NCI-H2029 treated with DMSO at 0.1 percent for 48 hours (cell line): ENCODE measurements at places on chromosomes 16 and 17.

GRCh38 chr17:44223541-44224071, 4.1 kb upstream of the UBTF start:
- no peak for DNase-seq

DNA sequence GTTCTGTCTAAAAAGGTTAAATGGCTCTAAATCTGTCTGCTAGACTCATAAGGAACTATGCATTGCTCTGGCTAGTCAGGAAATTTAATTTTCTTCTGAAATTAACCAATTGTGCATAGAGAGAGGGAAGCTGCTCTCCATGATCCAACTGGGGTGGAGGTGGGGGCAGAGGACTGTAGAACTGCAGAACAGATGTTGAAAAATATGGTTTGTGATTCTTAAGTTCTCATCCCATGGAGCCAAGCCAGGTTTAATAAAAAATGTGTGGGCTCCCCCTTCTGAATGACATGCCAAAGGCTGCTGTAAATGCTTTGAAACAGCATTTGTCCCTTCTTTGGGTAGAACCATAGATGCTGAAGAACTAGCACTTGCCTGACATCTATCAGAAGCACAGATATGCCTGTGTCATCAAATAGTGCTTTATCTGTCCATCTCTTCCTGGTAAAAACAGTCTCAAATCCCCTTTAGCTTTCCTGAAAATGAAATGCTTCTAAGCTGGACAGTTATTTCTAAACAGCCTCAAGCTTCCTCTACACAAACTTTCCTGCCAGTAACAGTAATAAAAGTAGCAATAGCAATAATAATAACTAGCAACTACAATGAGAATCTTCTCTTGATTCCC, 221.4 kb downstream of the CDH8 start:
- no peak for DNase-seq

DNA sequence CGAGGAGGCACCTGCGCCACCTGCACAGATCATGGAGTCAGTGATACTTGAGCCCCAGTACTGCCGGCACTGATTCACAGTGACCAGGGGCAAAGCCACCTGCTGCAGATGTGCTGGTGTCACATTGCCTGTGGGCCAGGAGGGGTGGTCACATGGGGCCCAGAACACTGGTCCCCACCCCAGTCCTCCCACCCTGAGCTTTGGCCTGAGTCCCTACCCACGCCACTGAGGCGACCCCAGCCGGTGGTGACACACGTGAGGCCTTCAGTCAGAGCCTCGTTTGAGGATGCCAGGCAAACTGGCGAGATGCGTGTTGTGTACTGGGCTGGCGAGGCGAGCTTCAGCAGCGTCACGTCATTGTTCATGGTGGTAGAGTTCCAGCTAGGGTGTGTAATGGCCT, 1.5 kb downstream of the CTRL start:
- DNase-seq: no peak

DNA sequence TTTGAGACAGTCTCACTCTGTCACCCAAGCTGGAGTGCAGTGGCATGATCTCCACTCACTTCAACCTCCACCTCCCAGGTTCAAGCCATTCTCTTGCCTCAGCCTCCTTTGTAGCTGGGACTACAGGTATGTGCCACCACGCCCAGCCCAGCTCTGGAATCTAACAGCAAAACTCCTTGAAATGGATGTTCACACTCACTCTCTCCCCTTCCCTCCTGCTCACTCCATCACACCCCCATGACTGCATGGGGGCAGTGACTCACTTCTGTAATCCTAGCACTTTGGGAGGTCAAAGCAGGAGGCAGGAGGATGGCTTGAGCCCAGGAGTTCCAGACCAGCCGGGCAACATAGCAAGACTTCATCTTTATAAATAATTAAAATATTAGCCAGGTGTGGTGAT, 11.1 kb upstream of the TFAP4 start:
- no peak for DNase-seq

DNA sequence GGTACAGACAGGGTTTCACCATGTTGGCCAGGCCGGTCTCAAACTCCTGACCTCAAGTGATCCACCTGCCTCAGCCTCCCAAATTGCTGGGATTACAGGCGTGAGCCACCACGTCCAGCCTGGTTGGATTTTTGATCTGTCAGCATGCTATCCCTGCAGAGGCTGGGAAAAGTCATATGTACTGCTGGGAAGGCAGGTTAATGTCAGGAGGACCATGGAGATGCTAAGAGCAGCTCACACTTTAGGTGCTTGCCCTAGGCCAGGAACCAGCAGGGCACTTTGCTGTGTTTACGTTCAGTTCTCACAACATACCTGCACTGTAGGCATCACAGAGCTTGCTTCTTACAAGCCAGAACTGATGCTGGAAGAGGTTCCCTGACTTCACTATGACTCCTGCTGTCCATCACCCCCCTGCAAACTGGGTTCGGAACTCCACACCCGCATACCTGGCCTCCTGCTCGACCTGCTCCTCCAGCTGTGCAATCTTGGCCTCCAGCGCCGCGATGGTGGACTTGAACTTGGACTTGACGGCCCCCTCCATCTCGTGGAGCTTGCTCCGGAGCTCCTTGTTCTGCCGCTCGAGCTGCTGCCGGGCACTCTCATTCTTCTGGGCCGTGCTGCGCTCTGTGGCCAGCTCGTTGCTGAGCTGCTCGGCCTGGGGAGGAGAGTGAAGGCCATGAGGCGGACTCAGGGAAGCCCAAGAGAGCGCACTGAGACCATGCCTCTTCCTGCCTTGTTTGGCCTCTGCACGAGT, 66.8 kb downstream of the NDE1 start:
- DNase-seq: no peak

DNA sequence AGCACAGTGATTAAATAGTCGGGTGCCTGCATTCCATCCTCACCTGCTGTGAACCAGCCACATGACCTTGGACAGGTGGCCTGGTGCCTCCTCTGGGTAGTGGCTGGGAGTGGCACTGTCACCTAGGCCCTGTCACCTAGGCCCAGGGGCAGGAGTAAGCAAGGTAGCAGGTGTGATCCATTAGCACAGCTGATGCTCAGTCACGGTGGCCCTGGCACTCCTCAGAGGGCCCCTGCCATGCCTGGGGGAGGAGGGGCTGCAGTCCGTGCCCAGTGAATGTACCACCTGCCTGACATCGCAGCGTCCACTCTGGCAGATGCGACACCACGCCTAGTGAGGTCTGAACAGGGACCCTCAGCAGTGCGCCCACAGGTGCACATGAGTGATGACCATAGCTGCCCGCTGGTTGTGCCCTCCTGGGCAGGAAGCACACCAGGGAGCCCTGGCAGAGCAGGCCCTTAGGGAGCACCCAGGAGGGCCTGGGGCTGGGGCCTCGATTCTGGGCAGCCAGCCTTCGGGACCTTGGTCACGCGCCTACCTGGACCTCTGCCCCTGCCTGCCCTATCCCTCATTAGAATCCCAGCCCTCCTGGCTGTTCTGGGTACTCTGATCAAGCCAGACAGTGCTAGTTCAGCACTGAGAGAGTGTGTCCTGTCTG, 33.1 kb upstream of the CRISPLD2 start:
- no peak for DNase-seq

GRCh38 chr16:89323120-89323960, 105.8 kb downstream of the ZNF778 start:
- DNase-seq: no peak
